SK-N-MC (cell line): ENCODE measurements at places on chromosomes 5 and 9.

GRCh38 chr9:92706218-92706940 lies 36.4 kb upstream of the IPPK start:
- DNase-seq: no peak

DNA sequence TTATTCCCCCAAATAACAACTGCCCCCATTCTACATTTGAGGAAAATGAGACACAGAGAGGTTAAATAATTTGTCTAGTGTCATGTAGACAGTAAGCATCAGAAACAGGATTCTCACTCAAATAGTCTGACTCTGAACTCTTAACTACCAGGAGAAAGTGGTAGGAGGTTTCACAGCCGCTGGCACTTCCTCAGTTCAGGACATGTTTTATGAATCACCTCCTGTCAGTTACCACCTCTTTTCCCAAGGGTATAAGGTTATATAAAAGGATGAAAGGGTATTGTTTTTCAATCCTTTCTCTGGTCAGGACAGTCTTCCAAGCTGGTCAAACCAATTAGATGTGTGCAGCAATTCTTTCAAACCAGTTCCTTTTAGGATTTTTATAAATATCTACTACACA lies 52.1 kb downstream of the TSSK1B start:
- DNase-seq: no peak

DNA sequence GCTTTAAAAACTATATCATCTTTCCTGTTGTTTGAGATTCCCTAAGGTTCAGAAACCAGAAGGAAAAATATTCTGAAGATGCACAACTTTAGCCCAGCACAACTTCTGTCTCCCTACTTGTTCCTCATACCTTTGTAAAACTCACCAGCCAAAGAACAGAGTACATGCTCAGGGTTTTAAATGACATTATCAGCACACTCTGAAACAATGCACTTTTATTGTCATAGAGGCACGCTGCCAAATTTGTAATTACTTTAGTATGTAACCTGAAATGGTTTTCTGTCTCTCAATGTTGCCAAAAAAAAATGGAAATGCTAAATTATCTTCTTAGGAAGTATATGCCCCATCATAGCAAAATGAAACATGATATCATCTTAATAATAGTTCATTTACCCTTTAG lies 383.6 kb upstream of the CDH6 start:
- no peak for DNase-seq

- no peak for DNase-seq
Observed at GRCh38 chr5:137360607-137361006, 138.5 kb downstream of the SPOCK1 start.

- no peak for DNase-seq
Observed at GRCh38 chr5:179267071-179267670, 78.1 kb downstream of the ADAMTS2 start.

DNA sequence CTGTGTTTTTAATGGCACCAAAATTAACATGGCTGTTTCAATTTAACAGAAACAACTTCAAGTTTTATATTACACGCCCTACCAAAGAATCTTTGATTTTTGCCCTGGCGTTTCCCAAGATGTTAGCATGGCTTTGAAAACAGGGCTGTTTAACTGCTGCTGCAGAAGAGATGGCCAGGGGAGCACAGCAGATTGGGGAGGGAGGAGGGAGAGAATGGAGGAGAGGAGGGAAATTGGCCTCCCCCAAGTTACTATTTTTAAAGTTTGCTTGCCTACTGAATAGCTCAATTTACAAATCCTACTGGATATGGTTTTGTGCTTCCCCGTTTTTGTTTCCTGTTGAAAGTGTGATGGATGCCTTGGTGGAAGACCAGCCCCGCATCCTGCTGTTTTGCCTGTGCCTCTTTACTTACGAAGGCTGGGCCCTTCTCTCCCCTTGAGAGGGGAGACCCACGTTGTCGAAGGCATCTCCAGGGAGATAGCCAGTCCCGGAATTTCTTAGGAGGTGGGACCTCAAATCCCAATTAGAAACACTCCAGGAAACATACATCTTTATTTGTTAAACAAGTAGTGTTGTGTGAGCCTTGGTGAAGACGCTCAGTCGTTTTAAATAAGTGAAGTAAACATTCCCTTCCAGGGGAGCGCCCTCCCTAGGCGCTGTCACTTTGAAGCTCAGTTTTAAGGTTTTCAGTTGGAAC lies 98.6 kb downstream of the AOPEP start:
- no peak for DNase-seq

GRCh38 chr5:132669966-132670882 lies 3.6 kb upstream of the IL4 start:
- DNase-seq: no peak

DNA sequence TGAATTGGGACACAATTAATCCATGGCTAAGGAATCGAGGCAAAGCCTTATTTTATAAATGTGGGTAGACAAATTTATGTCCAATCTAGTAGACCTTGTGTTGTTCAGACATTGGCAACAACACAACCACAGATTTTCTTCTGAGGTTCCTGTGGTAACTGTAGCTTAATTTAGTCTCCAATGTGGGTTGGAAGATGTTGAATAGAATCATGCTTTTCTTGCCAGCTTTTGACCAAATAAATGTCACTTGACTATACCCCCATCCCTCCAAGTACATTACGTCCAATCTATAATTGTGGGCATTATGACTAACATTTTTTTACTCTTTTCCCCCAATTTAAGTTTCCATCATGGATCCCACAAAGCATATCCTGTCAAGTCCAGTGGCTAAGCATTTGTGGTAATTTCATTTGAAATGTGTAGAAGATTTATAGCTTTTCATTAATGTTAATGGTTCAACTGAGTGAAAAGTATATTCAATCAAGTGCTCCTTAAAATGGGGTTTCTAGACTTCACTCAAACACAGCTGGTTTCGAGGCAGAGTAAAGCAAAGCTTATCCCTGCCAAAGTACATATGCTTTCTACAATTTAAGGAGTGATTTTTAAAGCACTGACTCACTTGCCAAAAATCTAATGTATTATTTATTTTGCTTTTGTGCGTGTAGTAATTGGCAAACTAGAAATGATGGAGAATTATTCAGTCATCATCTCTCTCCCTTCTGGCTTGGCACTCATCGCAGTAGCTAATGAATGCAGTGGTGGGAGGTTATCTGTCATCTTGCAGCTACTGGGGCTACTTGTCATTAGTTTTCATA lies 141.8 kb downstream of the FAM174A start:
- no peak for DNase-seq

DNA sequence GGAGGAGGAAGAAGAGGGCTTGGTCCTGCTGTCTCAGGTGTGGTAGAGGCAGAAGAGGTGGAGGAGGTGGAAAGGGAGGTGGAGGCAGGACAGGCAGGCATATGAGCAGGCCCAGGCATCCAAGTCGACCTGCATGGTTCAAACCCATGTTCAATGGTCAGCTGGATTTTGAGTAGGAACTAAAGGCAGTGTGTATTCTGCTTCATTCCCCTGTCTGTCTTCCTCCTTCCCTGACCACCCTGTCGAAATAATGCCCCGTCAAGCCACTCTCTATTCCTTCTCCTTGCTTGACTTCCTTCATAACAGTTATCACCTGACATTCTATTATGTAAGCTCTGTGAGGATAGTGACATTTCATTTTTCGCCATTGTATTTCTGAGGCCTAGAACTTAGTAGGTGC lies 34.8 kb downstream of the ATP6V0E1 start:
- DNase-seq: no peak

- no peak for DNase-seq
Observed at GRCh38 chr9:123174887-123175518, 93.4 kb downstream of the STRBP start.
